Glutamatergic neuron (in vitro differentiated cells): ENCODE measurements at places on chromosomes 7 and 10.

DNA sequence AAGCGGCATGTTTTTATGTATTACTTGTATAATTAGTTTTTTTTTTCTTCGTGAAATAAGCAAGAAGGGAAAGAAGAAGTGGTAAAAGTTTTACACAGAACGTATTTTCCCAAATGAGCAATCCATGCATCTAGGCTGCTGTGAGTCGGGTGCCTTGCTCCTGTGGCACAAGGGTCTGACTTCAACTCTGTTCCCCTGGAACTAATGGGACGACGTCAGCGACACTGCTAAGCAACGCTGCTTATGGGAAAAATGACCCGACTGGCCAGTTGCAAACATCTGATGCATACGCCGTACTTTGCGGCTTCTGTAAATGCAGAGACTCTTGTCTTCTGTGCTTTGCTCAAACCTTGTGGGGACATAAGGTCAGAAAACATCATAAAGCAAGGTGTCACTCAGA is 66.3 kb downstream of the MPP7 start:
- H3K4me1 ChIP-seq, result peaks cover 6% of the 10 kb centered on the region
- no peaks in the 10 kb centered on the region for H3K36me3 ChIP-seq
- DNase-seq, result peak; percentile 23

DNA sequence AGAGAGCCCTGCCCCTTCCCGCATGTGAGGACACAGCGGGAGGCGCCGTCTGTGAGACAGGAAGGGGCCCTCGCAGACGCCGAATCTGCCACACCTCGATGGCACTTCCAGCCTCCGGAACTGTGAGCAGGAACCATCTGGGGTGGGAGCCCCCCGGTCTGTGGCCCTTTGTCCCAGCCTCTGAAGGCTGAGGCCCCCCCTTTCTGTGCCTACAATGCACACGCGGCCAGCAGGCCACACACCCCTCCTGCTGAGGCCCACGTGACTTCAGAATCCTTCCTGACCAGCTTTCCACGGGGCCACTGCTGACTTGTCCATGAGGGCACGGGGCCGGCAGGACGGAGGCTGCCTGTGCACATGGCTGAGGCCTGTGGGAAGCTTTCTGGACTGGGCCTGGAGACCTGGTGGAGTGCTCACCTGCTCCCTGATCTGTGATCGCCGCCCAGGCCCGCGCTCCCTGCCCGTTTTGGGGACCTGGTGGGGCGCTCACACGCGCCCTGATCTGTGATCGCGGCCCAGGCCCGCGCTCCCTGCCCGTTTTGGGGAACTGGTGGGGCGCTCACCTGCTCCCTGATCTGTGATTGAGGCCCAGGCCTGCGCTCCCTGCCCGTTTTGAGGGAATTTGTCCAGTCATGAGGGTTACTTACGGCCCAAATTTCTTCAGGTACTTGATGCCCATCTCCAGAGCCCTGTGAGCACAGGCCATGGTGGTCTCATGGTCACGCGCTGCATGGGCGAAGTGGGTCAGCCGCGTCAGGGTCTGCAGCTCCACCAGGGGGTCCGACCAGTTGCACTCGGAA is 34.3 kb downstream of the CFAP46 start:
- H3K4me3 ChIP-seq, result no peak overlapping the region
- H3K27me3 ChIP-seq, result peaks cover 3% of the 10 kb centered on the region
- peaks cover 11% of the 10 kb centered on the region for H3K36me3 ChIP-seq
- peaks cover 2% of the 10 kb centered on the region for H3K4me1 ChIP-seq
- no peak overlapping the region for H3K27ac ChIP-seq

DNA sequence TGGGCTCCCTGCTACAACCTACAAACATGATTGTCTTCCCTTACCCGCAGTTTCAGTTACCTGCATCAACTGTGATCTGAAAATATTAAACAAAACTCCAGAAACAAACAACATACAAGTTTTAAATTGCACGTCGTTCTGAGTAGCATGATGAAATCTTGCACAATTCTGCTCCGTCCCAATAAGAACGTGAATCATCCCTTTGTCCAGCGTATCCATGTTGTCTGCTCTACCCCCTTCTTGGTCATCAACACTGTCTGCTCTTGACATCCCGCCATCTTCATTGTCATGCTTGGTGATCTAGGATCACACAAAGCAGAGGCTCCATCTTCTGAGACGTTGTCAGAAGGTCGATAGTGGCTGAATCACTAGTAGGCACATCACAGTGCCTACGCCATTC is 53.9 kb downstream of the ACADSB start:
- no peak overlapping the region for H3K4me3 ChIP-seq
- no peaks in the 10 kb centered on the region for H3K4me1 ChIP-seq
- peaks cover 8% of the 10 kb centered on the region for H3K36me3 ChIP-seq
- H3K27me3 ChIP-seq, result no peaks in the 10 kb centered on the region
- DNase-seq, result no peak

GRCh38 chr7:5528071-5528814 is 104.6 kb upstream of the TNRC18 start:
- H3K27ac ChIP-seq, result peak overlapping the region; percentile 94
- H3K4me3 ChIP-seq, result peak overlapping the region; percentile 99
- H3K4me1 ChIP-seq, result peaks cover 29% of the 10 kb centered on the region
- no peak for DNase-seq
- H3K27me3 ChIP-seq, result peaks cover 50% of the 10 kb centered on the region
- peaks cover 30% of the 10 kb centered on the region for H3K36me3 ChIP-seq

DNA sequence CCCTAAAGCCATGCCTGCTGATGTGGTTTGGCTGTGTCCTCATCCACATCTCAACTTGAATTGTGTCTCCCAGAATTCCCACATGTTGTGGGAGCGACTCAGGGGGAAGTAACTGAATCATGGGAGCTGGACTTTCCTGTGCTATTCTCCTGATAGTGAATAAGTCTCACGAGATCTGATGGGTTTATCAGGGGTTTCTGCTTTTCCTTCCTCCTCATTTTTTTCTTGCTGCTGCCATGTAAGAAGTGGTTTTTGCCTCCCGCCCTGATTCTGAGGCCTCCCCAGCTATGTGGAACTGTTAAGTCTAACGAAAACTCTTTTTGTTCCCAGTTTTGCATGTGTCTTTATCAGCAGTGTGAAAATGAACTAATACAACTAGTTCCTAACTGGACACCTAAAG is 11.8 kb downstream of the MACROH2A2 start:
- no peak for DNase-seq
- no peak overlapping the region for H3K27ac ChIP-seq
- H3K4me1 ChIP-seq, result no peaks in the 10 kb centered on the region

DNA sequence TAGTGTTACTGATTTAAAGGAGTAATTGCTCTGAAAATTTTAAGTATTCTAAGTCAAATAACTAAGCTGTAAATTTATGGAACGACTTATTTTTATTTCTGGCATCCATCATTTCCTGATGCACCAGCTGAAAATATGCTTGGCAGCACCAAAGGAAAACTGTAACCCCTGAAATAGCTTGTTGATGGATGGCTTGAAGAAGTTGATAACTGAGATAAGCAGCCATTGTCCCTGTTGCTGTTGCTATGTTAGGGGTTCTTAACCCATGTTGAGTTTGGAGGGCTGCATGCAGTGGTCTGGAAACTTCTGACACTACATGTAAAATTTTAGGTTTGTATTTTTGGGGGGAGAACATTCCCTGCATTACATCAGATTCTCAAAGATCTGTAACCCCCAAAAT is 30.6 kb downstream of the RPA3 start:
- no peak overlapping the region for H3K4me3 ChIP-seq
- no peaks in the 10 kb centered on the region for H3K27me3 ChIP-seq
- no peak for DNase-seq
- H3K36me3 ChIP-seq, result no peaks in the 10 kb centered on the region
- no peak overlapping the region for H3K27ac ChIP-seq

DNA sequence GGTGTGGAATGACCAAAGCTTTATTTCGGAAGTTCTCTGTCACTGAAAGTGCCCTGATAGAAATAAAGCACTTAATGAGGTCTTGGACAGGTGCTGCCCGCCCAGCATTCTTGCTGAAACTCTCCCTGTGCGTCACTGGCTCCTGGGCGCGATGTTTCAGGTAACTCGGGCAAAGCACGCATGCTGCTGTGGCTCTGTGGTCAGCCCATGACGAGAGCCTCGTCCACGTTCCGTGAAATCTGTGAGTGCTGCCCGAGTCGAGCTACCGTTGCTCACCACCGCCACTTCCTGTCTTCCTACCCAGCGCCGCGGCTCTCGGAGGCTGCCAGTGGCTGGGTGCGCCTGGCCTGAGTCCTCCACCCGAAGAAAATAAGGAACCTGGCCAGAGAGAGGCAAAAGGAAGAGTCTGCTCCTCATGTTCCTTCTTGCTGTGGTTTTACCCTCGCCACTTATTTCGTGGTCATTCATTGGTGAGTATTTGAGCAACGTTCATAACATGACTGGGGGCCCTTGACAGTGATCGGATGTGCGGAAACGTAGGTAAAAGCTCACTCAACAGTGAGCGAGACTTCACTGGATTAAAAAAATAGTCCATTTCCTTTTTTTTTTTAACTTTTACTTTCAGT is 95.5 kb downstream of the MAP3K8 start:
- peaks cover 2% of the 10 kb centered on the region for H3K27me3 ChIP-seq
- DNase-seq, result no peak
- H3K4me3 ChIP-seq, result no peak overlapping the region
- H3K27ac ChIP-seq, result no peak overlapping the region
- no peaks in the 10 kb centered on the region for H3K4me1 ChIP-seq

- no peak overlapping the region for H3K4me3 ChIP-seq
- H3K27ac ChIP-seq, result no peak overlapping the region
- H3K36me3 ChIP-seq, result peaks cover 20% of the 10 kb centered on the region
- no peaks in the 10 kb centered on the region for H3K4me1 ChIP-seq
Observed at GRCh38 chr10:124329362-124329761, 89.4 kb downstream of the OAT start.

DNA sequence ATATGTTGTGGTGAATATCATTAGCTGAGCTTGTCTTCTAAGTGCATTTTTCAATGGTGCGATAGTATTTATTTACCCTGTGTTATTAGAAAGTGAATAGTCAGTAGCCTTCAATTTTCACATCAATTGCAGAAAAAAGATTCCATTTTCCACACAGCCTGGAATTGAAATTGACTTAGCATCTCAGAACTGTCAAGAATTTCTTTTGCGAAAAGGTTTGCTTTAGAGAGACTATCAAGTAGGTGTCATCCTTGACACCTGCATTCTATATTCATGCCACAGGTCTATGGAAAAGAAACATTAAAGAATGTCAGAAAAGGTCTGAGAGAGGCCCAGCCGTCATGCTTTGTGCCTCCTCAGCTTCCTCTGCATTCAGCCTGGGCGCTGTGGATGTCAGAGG is 504.9 kb downstream of the PARD3 start:
- no peak for DNase-seq
- H3K36me3 ChIP-seq, result peaks cover 4% of the 10 kb centered on the region
- no peak overlapping the region for H3K27ac ChIP-seq
- H3K27me3 ChIP-seq, result no peaks in the 10 kb centered on the region
- H3K4me1 ChIP-seq, result peaks cover 12% of the 10 kb centered on the region
- no peak overlapping the region for H3K4me3 ChIP-seq
